ENCODE measurements at places on chromosomes 16 and 17. TPM values are rescaled to one million over a fixed set of nuclear protein-coding genes. Genes with fewer than 3 reads are reported as not detected.

CCL2 gene
- 276 TPM for total RNA-seq

CBX2 gene
- 2.9 TPM for total RNA-seq

FOXC2 gene
- 0.42 TPM for total RNA-seq

SLC52A1 gene
- total RNA-seq: 0.22 TPM

SLC47A1 gene
- 7.0 TPM for total RNA-seq

SCARF1 gene
- 25.7 TPM for total RNA-seq

HSPB9 gene
- not detected for total RNA-seq

TP53TG3B gene
- not detected for total RNA-seq

KRT33A gene
- not detected for total RNA-seq

RAB26 gene
- total RNA-seq: not detected

INCA1 gene
- total RNA-seq: 0.71 TPM

BICDL2 gene
- total RNA-seq: not detected

C17orf75 gene
- 8.6 TPM for total RNA-seq

KRTAP4-3 gene
- not detected for total RNA-seq

UTS2R gene
- total RNA-seq: not detected

OTOP2 gene
- not detected for total RNA-seq

CFAP52 gene
- not detected for total RNA-seq

TM4SF5 gene
- not detected for total RNA-seq
